LoVo (cell line): ENCODE measurements at places on chromosomes 4 and X.

- no peak for DNase-seq
These were observed 160.6 kb downstream of the AFF2 start for GRCh38 chrX:148661035-148661434.

DNA sequence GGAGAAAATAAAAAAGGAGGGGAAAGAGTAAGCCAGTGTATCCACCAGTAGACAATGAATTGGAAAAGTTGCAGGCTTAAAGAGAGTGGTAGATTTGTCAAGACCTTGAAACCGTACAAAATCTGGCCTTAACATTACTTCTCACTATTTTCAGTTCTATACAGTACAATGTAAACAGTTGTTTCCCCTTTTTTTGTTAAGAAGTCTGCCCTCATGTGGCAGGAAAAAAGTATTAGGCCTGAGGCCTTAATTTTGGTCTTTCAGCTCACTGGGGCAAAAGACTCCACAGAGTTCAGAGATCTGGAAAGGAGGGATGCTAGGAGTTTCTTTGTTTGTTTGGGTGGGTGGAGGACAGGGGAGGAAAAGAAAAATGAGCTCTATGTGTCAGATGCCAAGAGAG, 92.8 kb upstream of the CCDC160 start:
- no peak for DNase-seq

GRCh38 chr4:188374871-188375270, 235.6 kb downstream of the TRIML1 start:
- DNase-seq = no peak

DNA sequence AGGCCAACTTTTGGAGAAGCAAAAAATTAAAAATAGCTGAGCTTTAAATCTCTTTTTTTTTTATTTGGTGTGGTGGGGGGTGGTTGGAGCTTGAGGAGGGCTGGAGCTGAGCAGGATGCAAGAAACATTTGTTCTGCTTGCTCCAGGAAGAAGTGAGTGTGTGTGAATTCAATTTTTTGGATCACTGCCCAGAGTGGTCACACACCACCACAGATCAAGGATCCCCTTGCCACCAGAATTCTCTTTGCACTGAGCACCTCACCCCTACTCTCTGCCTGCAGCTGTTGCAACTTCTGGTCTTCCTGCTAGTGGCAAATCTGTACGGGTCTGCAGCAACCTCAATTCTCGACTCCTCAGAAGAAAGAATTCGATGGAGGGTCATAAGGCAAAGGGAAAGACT, 19.9 kb upstream of the PLP1 start:
- no peak for DNase-seq

DNA sequence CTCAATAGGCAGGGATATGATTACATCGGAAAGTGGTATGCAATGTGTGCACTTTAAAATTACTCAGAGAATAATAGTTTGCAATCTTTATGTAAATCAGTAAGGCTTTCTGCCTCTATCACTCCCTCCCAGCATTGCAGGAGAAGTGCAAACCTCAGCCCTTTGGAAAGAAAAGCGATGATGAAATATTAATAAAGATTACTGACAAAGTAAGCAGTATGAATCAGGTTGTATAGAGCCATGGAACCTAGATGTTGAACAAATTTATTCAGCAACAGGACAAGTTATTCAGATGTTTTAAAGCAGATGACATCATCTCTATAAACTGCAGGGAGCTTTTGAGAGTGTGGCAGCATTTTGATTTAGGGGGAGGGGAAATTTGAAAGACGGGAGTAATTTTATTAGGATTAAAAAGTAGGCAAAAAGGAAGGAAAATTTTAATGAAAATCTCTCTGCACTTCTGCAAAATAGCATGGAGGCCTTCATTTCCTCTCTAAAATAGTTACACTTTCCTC, 631.7 kb upstream of the GRIA3 start:
- DNase-seq = no peak
